ENCODE measurements at places on chromosomes 1 and 21.

- DNase-seq, result no peak
Measured at GRCh38 chr1:150256198-150256553, 1.4 kb upstream of the CA14 start.

DNA sequence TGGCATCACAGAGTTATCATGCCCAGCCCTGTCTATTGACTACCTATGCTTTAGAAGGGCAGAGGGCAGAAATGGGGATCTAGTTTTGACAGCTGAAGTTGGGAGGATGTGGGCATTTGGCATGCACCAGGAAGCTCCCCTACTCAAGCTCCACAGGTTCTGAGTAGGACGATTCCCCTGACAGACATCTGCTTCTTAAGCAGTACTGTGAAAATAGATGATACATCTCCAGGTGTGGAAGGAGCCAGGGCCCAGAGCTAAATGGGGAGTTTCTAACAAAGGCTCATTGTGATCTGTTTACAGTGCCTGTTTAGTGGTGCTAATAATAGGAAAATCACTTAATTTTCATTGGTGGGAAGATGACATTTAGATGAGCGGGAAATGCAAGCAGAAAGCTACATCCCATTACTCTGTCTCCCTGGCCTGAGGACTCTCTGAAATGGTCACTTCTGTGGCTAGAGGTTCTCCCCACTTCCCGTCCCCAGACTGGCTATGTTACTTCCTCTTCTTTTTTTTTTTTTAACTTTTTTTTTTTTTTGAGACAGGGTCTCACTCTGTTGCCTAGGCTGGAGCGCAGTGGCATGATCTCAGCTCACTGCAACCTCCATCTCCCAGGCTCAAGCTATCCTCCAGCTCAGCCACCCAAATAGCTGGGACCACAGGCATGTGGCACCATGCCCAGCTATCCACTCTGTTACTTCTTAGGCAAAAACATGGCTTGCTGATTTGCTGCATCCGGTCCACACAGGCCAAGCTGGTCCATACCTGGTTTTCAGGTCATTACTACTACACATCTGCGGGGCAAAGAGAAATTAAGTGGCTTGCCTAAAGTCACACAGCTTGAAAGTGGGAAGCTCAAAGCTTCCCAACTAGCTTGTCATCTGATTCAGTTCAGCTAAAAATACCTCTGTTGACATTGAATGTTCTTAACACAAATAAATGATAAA lies 23.2 kb upstream of the CNIH3 start:
- DNase-seq, result no peak

DNA sequence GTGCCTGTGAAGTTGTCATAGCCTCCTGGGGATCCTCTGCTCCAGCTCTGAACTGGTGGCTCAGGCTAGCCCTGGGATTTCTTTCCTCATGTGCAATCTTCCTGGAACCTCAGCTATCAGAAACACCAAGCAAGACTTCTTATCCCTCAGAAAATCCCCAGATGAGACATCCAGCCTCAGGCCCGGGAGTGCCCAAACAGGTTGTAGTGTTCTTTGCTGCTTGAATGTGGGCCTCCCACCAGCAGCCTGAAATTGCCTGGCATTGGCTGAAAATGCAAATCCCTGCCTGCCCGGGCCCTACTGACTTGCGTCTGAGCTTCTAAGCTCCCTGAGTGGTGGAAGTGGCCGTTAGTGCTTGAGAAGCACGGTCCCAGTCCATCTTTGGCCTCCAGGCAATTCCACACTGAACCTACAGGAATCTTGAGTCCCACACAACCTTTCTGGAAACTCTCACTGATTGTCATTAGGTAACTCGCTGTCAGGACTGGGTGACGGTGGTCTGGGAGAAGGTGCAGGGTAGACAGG lies 146.8 kb downstream of the ZBTB18 start:
- no peak for DNase-seq

DNA sequence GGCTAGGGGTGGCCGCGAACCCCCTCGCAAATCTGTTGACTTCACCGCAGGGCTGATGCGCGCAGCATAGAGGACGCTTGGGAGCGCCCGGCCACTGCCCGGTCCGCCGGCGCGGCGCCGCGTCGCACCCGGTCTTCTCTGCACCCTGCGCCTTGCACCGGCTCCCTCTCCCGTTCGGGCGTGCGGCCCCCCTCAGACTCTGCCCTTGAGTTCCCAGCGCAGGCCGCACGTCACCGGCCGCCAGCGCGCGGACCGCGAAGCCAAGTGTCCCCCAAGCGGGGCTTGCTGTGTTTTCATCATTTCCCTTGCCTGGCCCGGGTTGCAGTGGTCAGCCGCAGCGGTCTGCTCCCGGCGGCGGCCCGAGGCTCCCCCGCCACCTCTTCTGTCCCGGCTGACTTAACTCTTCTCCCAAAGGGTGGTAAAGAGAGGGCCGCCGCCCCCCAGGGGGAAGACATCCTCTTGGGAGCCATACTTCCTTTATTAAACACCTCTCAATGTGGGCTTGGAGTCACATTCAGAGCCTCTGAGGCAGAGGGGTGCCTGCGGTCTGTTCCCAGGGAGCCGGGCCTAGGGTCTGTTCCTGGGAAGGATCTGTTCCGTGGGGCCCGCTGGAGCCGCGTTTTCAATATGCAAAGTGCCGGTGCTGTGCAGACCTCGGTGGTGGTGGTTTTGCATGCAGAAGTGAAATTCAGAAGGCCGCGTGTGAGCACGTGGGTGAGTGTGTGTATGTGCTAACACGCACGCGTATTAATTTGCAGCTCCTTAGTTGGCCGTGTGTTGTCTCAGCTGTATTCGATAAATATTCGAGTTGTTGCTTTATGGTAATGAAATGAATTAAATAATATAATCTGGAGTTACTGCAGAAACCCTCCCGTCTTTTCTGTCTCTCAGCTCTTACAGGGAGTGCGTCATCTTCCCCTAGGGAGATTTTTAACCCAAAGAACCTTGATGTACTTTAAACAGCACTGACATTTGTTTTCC lies 17.6 kb downstream of the PBX1 start:
- DNase-seq, result no peak

- no peak for DNase-seq
Measured at GRCh38 chr1:202968895-202969295, 1.8 kb upstream of the CYB5R1 start.

GRCh38 chr1:110645821-110646735 lies 28.7 kb downstream of the KCNA3 start:
- no peak for DNase-seq

DNA sequence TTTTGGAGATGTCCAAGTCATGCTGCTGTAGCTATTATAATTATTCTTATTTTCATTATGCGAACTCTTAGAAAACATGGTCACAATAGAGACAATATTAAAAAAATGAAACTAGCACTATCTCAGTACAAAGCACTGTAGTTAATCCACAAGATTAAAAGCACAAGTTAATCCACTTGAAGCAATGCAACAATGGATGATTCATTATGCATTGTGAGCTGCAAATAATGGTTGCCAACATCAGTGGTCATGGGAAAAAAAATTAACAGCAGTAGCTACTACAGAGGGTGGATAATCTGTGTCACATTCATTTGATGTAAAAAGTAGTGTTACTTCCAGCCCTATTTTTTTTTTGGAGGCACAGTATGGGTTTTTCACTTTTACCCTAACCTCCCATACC lies 56.7 kb downstream of the DPT start:
- DNase-seq, result no peak

GRCh38 chr1:88217386-88217785 lies 466.7 kb upstream of the PKN2 start:
- no peak for DNase-seq

DNA sequence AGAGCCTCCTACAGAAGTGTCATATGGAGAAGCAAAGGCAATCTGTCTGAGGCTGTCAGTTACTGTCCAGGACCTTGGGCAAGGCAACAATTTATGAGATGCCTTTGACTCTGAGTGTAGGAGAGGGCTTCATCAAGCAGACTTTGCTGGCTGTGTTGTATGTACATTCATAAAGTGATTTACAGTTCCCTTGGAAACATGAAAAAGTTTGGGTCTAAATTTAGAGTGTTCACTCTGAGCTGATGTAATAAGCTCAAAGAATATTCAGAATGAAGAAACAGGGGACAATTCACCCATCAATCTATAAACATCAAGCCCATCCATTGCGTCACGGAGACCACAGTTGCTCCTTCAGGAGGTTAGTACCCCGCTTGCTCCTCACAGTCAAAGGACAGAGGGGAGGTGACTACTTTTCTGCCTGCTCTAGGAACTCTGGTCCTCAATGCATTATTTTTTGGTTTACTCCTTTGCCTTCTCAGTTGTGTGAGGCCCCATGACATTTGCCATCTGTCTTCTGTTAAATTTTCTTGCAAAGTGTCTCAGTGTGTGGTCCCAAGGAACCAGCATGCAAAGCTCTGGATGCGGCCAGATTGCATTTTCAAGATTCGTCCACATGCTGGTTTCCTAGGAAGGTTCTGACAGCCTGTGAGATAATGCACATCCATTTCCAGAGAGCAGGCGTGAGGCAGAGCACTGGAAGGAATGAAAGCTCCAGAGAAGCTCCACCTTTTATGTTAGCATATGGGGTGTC lies 241.1 kb upstream of the KIAA0040 start:
- DNase-seq, result no peak

- no peak for DNase-seq
Measured at GRCh38 chr1:59743324-59744091, 71.2 kb upstream of the HOOK1 start.

DNA sequence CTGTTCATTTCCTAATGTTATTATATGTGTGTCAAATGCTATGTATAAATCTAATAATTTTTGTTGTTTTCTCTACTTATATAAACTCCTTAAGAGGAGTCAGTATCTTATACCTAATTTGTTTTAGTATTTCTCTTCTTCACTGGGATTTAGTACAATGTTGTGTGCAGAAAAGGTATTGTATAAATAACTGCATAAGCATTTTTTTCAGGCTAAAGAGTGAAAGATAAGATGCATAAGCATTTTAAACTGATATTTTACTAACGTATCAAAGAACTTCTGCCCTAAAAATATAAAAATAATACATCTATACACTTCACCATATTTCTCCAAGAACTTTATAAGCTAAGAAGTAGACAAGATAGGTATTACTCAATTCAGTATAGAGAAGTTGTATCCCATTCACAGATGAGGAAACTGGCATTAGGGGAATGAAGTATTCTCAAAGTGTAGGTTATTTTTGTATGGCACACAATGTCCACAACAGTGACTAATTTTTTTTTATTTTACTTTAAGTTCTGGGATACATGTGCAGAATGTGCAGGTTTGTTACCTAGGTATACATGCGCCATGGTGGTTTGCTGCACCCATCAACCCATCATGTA lies 59.3 kb downstream of the NUP210L start:
- no peak for DNase-seq

GRCh38 chr1:93554883-93555872 lies 107.3 kb downstream of the FNBP1L start:
- no peak for DNase-seq

GRCh38 chr1:235019961-235020360 lies 108.7 kb downstream of the TOMM20 start:
- DNase-seq, result no peak

GRCh38 chr1:93042187-93043056 lies 36.7 kb upstream of the MTF2 start:
- DNase-seq, result no peak

DNA sequence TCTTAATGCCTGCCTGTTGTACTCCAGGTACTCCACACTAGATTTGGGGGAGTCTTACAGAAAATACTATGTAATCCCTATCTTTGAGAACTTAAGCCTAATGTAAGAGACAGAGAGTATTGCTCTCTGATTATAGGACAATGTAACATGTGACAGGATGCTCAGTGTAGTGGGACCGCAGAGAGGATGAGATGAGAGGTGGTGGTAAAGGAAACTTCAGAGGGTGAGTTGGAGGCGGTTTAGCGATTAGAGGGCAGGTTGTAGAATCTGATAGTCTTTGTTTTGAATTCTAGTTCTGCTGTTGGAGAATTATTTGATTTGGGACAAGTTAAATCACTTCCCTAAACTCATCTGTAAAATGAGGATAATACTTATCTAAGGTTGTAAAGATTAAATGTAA lies 5.4 kb downstream of the SOAT1 start:
- no peak for DNase-seq
